Activated naive CD4-positive, alpha-beta T cell treated with anti-CD3 and anti-CD28 coated beads for 36 hours (primary cell): ENCODE measurements at places on chromosomes 16 and 17.

- no peak for DNase-seq
These were observed 58.2 kb downstream of the MAF start for GRCh38 chr16:79542237-79542774.

GRCh38 chr17:11797803-11798202 is 199.5 kb downstream of the ZNF18 start:
- no peak for DNase-seq

DNA sequence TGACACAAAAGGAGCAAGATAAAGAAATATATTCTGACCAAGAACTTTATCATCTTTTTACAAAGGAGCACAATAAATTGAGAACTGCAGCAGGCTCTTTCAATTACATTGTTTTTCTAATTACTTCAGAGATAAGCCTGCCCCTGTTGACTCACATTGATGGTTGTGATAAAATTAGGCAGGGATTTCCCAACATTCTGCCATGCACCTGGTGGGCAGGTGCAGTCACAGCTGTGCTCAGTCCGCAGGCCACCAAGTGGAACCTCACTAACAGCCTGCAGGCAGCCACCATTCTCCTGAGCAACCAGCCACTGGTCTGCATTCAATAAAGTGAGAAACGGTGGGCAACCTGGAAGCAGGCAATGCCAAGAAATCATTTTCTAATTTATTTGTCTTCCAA is 5.1 kb downstream of the FANCA start:
- DNase-seq: no peak

DNA sequence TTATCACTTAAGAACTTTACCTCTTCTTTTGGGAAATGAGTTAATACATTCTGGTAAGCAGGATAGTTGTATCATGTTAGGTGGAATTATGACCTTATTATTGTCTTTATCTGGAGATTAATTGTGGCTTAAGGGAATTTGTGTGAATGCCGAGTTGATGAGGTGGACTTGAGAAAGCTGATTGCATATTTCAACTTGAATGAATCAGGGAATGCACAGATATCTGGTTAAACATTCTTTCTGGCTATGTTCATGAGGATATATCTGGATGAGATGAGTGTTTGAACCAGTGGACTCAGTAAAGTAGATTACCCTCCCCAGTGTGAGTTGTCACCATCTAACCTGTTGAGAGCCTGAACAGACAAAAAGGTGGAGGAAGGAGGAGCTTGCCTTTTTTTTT is 326.1 kb upstream of the GOT2 start:
- DNase-seq: no peak

DNA sequence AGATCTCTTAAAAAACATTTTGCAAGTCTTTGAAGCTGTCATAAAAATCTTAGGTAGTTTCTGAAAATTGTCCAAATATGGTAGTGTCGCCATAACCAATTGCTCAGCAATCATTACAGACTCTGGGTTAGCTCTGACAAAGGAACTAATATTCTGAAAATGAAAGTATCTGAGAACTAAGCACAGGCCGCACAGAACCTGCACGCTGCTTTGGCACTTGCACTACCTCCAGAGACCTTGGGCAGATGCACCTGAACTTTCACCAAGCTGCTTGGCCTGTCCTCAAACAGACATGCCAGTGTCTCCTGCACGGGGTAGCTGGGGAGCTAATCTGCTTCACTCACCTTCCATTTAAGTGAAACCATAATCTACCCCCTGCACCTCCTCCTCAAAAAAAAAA is 317.0 kb downstream of the MAF start:
- DNase-seq: peak; percentile 39

GRCh38 chr17:14302431-14303099 is 1.7 kb downstream of the HS3ST3B1 start:
- DNase-seq: peak; percentile 85

DNA sequence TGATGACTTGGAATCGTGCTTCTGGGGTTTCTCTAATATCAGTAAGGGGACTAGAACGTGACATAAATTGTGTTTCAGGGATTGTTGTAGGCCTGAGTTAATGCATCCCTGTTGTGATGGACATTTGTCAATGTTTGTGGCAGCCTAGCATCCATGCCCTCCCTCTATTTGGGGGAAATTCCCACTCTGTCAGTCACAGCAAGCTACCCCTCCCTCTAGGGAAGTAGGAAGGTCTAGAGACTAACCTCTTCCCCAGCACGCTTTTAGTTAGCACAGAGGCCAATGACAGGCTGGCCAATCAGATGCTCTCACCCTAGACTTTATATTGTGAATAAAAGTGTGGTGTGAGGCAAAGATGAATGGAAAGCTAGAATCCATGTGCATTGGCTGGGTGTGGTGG is 32.4 kb upstream of the NF1 start:
- DNase-seq: no peak

DNA sequence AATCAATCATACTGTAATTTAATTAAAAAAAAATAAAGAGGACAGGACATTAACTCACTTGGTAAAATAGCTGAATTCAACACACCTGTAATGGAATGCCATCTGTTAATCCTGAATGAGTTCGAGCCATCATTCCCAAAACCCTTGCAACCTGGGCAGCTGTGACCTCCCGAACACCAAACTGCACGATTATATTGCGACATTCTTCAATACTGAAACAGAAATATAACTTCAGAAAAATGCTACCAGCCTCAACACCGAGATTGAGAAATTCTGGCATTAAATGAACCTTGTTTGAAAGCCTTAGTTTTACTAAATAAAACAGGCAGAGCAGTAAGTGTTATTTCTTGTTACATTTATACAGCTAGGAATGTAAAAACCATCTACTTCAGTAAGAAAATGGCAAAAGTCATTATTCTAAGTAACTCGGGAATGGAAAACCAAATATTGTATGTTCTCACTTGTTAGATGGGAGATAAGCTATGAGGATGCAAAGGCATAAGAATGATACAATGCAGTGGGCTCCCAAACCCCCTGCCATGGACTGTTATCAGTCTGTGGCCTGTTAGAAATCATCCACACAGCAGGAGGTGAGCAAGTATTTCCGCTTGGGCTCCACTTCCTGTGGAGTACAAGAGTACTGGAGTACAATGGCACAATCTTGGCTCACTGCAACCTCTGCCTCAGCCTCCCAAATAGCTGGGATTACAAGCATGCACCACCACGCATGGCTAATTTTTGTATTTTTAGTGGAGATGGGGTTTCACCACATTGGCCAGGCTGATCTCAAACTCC is 46.5 kb downstream of the CNOT1 start:
- DNase-seq: peak; percentile 12

DNA sequence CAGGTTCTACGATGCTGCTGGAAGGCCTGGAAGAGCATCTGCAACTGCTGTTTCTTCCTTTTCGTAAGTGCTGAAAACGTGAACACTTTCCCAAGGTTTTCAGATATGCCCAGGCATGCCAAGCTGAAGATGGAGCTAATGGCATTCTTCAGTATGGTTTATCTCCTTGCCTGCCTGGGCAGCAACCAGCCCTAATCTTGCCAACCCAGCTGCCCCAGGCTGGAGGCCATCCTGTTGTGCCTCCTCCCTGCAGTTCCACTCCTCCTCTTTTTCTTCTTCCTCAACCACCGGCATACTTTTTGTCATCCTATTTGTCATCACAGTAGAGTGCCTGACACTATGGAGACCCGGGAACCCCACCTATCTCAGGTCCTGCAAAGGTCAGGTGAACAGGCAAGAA is 1849.3 kb downstream of the TP53TG3F start:
- no peak for DNase-seq

GRCh38 chr17:80337195-80337895 is 76.7 kb downstream of the RNF213 start:
- no peak for DNase-seq

DNA sequence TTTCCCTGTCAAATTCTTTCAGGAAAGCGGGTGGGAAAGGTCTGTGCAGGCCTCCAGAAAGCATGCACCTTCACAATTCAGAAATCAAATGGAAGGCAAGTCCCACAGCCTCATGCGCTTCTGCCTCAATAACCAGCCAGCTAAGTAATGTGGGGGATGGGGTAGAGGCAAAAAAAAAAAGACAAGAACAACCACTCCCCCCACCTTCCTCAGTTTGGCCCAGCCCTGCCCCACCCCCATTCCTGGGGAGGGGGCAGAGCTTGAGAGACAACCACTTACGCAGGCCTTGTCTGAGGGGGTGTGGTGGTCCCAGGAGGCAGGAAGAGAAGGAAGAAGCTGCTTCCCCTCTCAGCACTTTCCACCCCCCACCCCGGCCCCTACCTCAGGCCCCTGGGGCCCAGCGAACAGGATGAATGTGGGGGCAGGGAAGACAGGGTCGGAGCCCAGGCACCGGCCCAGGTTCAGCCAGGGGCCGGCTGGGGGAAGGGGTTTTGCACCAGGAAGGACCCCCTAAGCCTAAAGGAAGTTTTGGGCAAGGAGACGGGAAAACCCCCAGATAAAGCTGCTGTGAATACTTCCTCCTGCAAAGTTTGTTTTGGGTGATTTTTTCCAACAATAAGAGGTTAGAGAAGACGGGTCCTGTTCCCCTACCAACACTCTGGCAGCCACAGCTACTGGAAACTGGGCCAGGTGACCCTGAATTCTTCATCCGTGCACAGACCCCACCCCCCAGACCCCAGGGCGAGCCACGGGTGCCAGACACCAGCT is 1.2 kb downstream of the JUP start:
- no peak for DNase-seq

DNA sequence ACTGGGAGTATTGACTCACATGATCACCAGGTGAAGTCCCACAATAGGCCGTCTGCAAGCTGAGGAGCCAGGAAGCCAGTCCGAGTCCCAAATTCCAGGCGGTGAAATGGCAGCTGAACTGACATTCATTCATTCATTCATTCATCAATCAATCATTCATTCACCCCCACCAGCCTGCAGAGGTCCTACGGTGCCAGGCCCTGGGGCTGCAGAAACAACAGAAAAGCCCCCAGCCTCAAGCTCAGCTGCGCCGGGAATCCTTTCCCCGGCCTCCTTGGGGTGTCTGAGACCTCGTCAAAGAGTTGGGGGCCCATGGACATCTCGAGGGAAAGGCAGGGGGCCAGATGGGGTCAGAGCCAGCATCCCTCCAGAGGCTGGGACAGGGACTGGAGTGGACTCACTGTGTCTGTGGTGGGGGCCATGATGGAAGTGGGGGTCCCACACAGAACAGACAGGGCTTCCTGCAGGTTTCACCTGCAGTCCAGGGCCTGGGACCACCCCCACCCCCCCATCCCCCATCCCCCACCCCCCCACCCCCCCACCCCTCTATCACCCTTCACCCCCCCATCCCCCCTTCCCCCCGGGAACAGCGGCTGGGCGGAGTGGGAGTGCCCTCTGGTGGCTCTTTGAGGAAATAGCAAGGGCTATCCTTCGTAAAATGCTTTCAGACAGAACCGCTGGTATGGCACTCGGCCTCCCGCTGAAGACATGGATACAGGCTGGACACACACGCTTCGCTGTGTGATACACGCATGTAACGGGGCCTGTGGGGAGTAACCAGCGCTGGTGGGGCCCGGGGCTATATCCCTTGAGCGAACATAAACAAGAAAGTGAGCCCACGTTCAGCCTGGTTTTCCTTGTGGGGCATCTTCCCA is 8.5 kb upstream of the ZC3H18 start:
- DNase-seq: peak; percentile 56

DNA sequence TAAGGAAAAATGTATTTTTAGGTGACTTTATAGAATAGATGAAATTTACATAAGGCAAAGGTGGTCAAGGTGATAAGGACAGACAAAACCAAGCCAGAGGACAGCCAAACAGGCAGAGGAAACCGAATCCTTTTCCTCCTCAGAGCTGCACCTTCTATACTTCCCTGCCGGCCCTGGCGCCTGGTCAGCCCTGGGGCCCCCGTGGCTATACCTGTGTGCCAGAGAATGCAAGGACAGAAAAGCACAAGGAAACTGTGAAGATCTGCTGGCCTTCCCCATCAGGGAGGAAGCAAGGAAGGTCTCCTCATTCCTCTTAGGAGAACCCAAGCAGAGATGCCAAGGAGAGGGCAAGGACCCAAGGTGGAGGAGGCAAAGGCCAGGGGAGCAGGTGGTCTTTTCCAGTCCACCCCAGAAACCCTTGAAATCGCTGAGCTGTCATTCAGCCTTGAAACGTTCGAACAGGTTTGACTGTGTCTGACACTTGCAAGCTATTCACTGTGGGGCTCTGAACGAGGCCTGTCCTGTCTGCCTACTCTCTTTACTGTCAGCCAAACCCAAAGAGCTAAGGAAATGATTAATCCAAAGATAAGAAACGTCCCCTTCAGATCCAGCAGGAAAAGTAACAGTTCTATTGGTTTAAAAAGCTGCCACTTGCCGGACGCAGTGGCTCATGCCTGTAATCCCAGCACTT is 114.4 kb downstream of the XYLT1 start:
- no peak for DNase-seq

DNA sequence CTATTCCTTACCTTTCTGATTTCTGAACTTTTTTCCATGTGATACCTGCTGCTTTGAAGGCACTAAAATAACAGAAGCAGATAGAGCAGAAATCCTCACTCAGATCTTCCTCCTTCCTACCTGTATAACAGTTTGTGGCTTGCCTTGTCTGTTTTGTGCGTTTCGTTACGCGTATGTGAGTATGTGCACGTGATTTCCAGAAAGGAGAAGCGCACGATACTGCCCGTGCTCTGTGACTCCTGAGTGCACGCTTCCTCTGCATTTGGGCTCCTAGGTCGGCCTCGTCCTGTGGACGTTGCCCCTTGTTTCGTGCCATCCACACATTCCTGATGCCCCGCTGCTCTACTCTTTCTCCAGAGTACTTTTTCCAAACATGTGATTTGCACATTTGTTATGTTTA is 4.1 kb downstream of the COX4I1 start:
- no peak for DNase-seq

DNA sequence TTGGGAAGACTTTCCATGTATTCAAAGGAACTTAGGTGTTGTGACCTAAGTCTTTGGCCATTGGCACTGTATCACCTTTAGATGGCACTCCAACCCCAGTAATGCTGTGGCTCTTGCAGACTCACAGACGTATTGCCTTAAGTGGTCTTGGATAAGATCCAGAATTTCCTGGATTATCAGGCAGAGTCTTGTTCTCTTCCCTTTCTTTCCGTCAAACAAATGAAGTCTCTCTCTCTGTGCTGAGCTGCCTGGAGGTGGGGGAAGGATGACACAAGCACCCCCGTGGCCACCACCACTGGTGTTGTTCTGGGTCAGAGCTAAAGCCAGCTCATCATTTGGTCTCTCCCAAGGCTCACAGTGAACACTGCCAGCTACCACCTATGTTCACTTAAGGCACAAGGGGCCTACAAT is 789.9 kb upstream of the KIF2B start:
- DNase-seq: peak; percentile 5
